NCI-H1417 treated with DMSO at 0.1 percent for 48 hours (cell line): ENCODE measurements at places on chromosomes 1 and 21.

GRCh38 chr1:166952002-166952746 lies 23.2 kb downstream of the ILDR2 start:
- DNase-seq, result no peak

- no peak for DNase-seq
Observed at GRCh38 chr1:76857973-76858372, 9.3 kb upstream of the ST6GALNAC5 start.

GRCh38 chr1:228350179-228350742 lies 56.4 kb downstream of the TRIM11 start:
- DNase-seq, result no peak

DNA sequence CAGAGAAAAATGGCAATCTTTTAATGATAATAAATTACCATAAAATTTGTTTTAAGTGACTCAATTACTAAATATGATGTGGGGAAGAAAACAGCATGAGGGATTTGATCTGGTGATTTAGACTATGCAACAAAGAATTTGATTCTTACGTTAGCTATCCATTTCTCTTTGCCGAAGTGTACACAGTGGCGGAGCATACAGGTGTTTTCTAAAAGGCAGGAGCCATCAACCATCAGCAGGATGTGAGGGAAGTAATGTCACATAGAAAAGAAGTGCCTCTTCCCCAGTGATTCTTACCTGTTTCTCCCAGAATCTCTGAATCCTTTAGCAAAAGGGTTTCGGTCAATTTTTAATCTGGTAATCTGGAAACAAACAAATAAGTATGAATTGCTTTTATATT lies 74.3 kb downstream of the TBX15 start:
- DNase-seq, result no peak

DNA sequence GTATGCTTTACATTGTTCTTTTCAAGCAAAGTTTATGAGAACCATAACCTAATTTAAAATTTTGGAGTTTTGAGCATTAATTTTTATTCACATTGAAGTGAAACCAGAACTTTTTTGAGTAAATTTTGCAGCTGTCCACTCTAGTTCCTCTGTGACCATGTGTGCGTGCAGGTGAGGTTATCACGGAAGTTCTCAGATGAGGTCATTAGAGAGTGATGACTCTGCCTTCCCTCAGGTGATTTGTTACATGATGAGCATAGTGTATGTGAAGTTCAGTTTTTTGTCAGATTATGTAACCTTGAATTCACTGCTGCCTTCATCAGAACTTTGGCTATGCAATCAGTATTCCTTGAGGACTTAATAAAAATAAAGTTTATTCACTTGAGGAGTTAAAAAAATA lies 828.2 kb downstream of the ADGRL2 start:
- no peak for DNase-seq

DNA sequence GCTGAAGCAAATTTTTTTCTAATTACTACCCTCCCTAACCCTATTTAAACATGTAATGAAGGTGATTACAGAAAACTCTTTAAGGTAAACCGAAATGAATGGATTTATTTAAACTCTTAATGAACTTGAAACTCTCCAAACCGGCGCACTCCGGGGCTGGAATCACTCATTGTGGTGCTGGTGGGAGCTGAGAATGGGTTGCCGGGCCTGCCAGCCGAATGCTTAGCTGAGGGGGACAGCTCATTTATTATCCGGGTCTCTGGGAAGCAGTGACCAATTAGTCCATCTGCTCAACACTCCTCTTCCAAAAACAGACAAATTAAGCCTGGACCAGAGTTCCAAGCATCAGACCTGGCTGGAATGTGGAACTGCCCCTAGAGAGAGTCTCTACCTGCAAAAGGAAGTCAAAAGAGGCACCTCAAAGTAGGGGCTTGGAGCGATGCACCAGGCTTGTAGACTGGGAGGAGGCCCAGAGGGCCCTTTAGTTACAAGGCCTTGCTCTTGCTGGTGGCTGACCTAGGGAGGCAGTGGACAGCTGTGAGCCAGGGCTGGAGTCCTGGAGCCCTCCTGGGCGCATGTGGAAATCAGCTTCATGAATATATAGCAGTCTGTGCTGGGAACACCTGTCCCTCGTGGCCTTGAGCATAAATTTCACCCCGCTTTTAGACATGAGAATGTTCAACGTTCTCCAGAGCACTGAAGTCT lies 320.7 kb downstream of the AJAP1 start:
- no peak for DNase-seq

DNA sequence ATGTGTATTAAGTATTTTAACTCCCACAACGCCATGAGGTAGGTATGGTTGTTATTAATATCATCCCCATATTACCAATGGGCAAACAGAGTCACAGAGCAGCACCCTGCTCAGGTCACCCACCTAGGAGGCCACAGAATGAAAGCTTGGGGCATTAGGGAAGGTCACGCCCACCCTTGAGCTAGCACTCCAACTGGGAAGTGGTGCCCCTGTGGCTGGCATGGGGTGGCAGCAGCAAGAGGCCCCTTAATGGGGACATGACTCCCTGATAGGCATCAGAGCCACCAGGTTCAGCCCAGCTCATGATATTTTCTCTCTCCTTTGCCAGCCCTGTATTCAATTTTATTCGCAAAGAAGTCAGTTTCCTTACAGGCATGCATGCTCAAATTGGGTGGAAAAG lies 90.6 kb downstream of the DMRTB1 start:
- no peak for DNase-seq

DNA sequence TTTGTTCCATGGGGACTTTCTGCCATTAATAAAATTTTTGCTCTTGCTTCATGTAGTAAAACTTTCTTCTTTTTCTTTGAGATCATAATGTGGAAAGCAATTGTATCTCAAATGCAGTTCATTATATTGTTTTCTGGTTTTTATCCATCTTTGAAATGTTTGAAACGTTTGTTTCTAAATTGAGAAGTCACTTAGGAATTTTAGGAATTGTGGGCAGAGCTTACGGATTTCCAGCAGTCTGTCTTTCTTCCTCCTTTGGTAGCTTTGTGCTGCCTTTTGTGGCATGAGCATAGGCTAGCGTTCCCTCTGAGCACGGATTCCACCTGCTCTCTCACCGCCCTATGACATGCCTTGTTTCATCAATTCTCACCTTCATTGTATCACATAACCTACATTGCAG lies 2.9 kb upstream of the ST6GALNAC5 start:
- DNase-seq, result no peak

DNA sequence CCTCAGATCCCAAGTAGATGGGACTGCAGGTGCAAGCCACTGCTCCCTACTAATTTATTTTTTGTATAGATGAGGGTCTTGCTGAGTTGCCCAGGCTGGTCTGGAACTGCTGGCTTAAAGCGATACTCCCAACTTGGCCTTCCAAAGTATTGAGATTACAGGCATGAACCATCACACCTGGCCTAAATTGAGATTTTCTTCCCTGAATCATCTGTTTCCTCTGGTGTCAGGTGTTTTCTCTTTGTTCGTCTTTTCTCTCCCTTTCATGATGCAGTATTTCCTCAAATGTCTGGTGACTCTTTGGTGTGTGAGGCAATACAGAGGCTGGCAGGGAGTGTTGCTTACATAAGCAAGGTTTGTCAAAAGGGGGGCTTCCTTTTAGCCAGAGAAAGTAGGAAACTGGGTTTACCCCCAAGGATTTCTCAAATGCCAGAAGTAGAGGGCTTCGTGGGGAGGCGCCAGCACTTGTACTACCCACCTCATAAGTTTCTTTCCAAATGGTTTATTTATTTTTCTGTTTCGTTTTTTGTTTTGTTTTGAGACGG lies 27.6 kb downstream of the CLDN14 start:
- no peak for DNase-seq

DNA sequence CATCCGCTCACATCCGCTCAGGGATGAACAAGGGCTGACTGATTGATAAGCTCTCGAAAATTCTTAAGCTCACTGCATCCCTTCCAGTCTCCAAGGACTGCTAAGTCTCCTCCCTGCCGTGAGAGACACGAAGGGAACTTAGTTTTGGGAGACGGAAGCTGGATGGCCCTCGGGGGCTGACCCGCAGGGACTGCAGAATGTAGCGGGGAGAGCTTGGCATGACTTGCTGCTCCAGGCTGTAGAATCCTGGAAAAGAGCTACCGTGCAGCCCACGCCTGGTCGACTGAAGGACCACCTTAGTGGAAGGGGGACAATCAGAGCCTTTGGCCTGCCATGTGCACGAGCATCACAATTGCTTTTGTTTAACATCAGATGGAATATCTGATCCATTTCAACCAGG lies 5.3 kb downstream of the ANKRD65 start:
- DNase-seq, result no peak

GRCh38 chr1:16978567-16979474 lies 1.6 kb downstream of the MFAP2 start:
- no peak for DNase-seq

DNA sequence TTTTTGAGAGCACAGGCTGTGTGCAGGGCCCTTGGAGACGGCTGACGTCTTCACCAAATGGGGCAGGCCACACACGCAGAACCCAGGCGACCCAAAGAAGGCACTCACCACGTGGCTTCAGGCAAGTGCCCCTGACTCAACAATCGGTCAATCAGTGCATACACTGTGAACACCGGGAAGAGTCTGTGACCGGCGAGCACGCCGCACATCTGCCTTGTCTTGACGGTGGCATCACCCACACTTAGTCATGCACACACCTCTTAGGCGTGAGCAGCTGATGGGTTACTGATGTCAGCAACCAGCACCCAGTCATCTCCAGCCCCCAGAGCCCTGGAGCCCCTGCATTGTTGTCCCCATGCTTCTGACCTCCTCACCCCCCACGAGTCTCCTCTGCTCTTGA lies 4.9 kb upstream of the LRRC3 start:
- DNase-seq, result no peak

- no peak for DNase-seq
Observed at GRCh38 chr1:58316141-58316540, 230.4 kb downstream of the OMA1 start.

DNA sequence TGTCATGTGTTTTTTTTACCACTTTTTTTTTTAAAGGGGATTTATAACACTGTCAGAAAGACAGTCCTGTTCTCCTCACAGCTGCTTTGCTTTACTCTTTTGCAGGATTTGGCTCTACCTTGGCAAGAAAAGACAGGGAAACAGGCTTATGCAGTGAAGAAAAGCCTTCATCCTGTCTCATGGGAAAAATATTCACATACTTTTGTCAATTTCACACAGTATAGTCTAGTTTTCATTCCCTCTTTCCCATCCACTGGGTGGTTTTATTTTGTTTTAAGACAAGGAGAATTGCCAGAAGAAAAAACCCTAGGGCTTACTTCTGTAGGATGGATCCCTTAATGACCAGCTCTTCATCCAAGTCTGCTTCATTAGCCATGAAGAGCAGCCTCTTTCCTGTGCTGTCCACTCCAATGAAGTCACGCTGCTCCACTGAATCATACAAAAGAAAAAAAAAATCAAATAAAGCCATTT lies 60.0 kb downstream of the EIF2B3 start:
- no peak for DNase-seq

DNA sequence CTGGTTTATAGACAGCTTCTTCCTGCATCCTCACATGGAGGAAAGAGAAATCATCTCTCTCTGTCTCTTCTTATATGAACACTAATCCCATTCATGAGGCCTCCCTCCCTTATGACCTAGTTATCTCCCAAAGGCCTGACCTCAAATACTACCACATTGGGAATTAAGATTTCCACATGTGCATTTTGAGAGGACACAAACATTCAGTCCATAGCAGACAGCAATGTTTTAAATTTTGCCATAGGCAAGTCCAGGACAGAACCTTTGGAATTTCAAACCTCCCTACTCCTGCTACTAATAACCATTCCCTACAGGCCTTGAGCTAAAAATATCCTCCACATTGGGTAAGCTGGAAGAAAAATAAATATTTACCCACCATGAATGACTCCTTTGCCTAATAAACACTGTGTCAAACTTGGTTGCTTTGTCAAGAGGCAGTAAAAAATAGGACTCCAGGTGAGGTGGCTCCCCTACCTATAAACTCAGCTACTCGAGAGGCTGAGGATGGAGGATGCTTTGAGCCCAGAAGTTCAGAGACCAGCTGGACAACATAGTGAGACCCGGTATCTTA lies 113.7 kb downstream of the ZNF281 start:
- no peak for DNase-seq

GRCh38 chr1:89347296-89347695 lies 16.6 kb upstream of the GBP6 start:
- no peak for DNase-seq
